ENCODE measurements at places on chromosomes 13 and 19.
A peak's percentile ranks its signal among the peaks of the same experiment; 100 is the strongest.

GRCh38 chr13:68574053-68574452 is 1343.9 kb upstream of the PCDH9 start:
- no peak for DNase-seq

GRCh38 chr13:102386461-102386860 is 15.4 kb downstream of the FGF14 start:
- DNase-seq = no peak

- DNase-seq = no peak
Measured at GRCh38 chr13:39040206-39040605, 1.9 kb downstream of the NHLRC3 start.

DNA sequence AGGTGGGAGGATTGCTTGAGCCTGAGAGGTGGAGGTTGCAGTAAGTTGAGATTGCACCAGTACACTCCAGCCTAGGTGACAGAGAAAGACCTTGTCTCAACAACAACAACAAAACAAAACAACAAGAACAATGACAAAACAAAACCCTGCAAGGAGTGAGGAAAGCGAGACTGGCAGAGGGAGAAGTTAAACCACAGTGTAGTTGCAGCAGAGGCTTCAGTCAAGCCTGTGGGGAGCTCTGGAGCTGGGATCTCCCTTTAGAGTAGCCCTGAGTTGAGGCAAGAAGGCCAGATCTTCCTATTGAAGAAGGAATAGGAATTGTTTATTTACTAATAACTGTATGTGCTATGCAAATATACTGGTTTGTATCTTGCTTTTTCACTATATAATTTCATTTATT is 25.3 kb upstream of the RNASEH2B start:
- no peak for DNase-seq

DNA sequence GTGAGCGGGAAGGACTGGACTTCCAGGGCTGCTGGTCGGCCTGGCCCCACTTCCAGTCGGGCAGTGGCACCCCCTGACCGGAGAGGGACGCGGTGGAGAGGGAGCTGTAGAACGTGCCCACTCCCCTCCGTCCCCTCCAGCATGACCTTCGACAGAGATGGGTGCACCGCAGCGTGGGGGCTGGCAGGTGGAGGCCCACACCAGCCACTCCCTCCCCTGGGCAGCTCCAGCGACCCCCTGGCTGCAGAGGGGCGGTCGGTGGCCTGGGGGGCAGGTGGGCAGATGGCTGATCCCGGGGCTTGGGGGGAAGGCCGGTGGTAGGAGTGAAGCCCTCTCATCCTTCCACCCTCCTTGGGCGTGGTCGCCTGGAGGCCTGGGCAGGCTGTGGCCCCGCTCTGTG is 2.4 kb downstream of the HCN2 start:
- DNase-seq = no peak

GRCh38 chr13:44833626-44834025 is 155.6 kb downstream of the NUFIP1 start:
- no peak for DNase-seq

- DNase-seq = no peak
Measured at GRCh38 chr19:10736916-10737551, 19.2 kb downstream of the DNM2 start.

DNA sequence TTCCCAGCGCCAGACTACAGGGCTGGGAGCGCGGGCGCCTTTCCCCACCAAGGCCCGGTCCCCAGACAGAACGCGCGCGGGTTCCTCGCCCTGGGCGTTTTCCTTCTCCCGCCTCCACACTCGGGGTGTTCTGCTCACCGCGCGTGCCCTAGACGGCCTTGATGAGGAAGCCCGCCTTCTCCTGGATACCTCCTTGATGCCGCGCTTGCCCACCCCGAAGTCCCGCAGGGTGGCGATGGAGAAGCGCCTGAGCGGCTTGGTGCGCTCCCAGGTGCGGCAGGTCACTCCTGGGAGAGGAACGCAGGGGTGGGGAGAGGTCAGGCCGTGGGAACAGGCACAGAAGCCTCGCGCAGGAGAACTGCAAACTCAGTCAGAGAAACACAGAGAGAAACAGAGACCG is 34.8 kb downstream of the CYP2B6 start:
- DNase-seq = no peak

- DNase-seq = no peak
Measured at GRCh38 chr19:39438270-39438934, 2.7 kb upstream of the RPS16 start.

DNA sequence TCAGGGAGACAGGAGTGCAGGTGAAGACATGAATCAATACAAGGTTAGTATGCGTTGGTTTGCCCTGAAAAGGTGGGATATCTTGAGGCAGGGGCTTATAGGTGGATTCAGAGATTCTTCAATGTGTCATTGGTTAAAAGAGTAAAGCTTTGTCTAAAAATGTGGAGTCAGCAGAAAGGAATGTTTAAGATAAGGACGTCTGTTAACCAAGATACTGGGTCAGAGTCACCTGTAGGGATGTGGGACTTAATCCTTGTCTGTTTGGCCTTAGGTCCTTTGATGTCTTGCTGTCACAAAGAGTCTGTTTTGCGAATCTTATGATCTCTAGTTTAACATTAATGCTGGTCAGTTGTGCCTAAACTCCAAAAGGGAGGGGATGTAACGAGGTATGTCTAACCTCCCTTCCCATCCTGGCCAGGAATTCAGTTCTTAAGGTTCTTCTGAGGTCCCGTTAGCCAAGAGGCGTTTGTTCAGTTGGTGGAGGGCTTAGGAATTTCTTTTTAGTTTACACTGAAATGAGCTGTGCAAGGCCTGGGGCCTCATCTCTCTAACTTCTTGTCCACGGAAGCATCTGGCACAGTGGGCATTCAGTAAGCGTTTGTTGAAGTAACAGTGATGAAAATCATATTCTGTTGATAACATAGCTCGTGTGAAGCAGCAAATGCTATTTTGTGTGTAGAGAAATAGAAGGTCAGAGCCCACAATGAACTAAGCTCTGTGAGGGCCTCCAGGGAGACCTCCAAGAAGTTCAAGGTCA is 96.2 kb upstream of the RNF113B start:
- DNase-seq = no peak

DNA sequence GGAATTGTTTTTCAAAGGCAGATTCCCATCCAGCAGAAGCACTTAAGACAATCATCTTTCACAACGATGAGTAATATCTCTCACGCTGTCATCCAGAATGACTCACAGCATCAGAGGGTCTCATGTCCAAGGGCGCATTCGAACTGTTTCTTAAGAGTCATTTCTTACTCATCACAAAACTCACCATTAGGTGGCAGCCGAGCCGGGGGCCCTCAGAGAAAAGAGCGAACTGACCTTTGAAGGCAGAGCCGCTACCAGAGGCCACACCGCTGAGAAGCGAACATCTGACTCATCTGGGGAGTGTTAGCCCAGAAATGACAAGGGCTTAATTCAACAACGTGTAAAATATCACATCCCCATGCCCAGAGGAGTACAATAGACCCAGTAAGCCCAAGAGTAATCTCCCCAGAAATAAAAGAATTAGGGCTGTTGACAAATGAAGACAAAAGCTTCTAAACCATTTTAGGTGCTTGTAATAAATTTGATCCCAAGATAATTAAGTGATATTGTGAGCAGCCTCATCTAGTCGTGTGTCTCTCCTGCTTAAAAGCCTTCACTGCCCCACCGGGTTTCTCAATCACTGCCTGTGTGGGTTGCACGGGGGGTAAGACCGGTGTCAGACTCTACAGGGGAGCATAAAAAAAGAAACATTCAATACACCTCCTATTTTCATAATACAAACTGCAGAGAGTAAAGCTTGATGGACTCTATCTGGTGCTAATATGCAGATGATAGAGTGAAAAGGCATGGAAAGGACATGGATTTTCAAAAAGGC is 96.2 kb downstream of the CYSLTR2 start:
- peak; percentile 57 for DNase-seq

- DNase-seq = no peak
Measured at GRCh38 chr13:113455384-113455783, 2.1 kb upstream of the ADPRHL1 start.

Measured in HEK293T (cell line).